HepG2 (cell line): ENCODE measurements at places on chromosomes 3 and 15. TPM values are rescaled to one million over a fixed set of nuclear protein-coding genes. Genes with fewer than 3 reads are reported as not detected.

- H3K36me3 ChIP-seq: no peaks in the 10 kb centered on the region
- no peak overlapping the region for H3K4me3 ChIP-seq
- H3K27ac ChIP-seq: no peak overlapping the region
- DNase-seq: no peak
Measured at GRCh38 chr3:108300103-108300849, 3.9 kb downstream of the HHLA2 start.

DNA sequence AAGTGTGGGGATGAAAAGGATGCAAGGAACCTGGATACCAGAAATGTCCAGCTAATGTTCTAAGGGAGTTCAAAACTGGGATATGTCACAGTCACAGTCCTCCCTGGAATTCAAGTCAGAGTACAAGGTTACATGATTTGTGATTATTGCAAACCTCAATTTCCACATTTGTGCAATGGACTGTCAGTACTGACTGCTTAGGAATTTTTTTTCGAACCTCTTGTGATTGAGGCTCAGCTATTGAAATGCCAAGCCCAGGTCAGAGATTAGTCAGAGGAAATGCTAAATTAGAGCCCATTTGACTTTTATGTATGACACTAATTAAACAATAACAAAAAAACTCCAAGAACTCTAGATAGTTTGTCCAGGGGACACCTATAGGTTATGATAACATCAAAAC is 210.2 kb downstream of the THSD4 start:
- no peaks in the 10 kb centered on the region for H3K36me3 ChIP-seq
- H3K27me3 ChIP-seq: no peaks in the 10 kb centered on the region
- H3K4me3 ChIP-seq: no peak overlapping the region
- no peak for DNase-seq
- H3K27ac ChIP-seq: no peak overlapping the region

DNA sequence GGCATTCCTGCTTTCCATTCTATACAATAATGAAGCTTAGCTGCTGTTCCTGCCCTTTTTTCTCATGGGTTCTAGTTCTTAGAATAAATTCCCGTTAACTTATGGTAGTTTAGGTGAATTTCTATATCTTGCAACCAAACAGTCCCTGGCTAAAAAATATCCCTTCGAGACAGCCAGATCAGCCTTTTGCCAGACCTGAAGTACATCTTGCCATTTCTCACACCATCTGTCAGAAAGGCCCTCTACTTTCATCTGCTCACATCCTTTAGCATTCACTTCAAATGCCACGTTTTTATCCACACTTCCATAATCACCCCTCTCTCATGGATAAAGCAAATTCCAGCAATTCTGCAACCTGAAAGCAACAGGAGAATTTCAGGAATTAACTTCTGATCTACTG is 145.4 kb downstream of the GAP43 start:
- no peaks in the 10 kb centered on the region for H3K36me3 ChIP-seq
- no peaks in the 10 kb centered on the region for H3K27me3 ChIP-seq
- no peak overlapping the region for H3K4me3 ChIP-seq
- H3K4me1 ChIP-seq: no peaks in the 10 kb centered on the region
- no peak overlapping the region for H3K27ac ChIP-seq
- DNase-seq: no peak

Gene MUSTN1
- total RNA-seq: 1.3 and 1.4 TPM in 2 replicates

GRCh38 chr3:143885780-143886427 is 37.6 kb upstream of the SLC9A9 start:
- H3K4me1 ChIP-seq: no peaks in the 10 kb centered on the region
- no peaks in the 10 kb centered on the region for H3K36me3 ChIP-seq
- no peak overlapping the region for H3K4me3 ChIP-seq

DNA sequence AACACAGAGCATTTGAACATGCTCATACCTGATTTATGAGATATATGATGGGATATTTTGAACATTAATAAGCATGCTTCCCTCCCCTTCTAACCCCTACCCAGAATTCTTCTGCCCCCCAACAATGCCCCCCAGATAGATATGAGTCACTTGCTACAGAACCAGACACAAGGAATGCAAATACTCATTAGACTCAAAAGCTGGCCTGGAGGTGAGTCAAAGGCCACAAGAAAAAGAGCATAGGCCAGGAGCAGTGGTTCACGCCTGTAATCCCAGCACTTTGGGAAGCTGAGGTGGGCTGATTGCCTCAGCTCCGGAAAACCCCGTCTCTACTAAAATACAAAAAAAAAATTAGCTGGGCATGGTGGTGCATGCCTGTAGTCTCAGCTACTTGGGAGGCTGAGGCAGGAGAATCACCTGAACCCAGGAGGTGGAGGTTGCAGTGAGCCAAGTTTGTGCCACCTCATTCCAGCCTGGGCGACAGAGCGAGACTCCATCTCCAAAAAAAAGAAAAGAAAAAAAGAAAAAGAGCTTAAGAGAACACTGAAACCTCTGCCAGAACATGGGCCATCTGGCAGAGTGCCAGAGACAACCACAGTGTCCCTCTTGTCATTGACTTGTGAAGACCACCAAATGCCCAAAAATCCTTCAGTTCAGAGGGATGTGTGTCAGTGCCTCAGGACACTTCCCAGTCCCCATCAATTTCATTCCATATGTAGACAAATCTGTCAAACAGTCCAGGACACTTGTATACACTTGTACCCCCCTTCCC is 3.9 kb upstream of the SH3GL3 start:
- no peaks in the 10 kb centered on the region for H3K4me1 ChIP-seq
- DNase-seq: no peak
- 0 out of 2 replicates have a peak, but pooled peaks cover 2% of the 10 kb centered on the region for H3K27me3 ChIP-seq

DNA sequence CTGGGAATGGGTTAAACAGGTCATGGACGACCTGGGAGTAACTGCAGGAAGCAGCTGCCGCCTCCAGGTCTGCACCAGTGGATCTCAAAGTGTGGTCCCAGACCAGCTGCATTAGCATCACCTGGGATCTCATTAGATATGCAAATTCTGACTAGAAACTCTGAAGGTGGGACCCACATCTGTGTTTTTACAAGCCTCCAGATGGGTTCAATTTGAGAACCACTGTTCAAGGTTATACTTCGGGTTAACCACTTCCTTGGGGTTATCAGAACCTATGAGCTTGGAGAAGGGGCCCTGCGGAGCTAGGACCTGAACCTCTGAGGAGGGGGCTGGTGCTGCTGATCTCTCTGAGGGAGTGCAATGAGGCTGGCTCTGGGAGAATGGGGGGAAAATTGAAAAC is 324.8 kb upstream of the CTDSPL start:
- H3K4me3 ChIP-seq: no peak overlapping the region
- no peaks in the 10 kb centered on the region for H3K36me3 ChIP-seq
- no peaks in the 10 kb centered on the region for H3K4me1 ChIP-seq

GRCh38 chr3:64824394-64824909 is 136.7 kb upstream of the ADAMTS9 start:
- H3K4me1 ChIP-seq: no peaks in the 10 kb centered on the region
- no peaks in the 10 kb centered on the region for H3K36me3 ChIP-seq
- no peak overlapping the region for H3K4me3 ChIP-seq
- DNase-seq: no peak
- H3K27me3 ChIP-seq: no peaks in the 10 kb centered on the region

Gene ITIH1
- 9.8 and 12.3 TPM in 2 replicates for total RNA-seq

DNA sequence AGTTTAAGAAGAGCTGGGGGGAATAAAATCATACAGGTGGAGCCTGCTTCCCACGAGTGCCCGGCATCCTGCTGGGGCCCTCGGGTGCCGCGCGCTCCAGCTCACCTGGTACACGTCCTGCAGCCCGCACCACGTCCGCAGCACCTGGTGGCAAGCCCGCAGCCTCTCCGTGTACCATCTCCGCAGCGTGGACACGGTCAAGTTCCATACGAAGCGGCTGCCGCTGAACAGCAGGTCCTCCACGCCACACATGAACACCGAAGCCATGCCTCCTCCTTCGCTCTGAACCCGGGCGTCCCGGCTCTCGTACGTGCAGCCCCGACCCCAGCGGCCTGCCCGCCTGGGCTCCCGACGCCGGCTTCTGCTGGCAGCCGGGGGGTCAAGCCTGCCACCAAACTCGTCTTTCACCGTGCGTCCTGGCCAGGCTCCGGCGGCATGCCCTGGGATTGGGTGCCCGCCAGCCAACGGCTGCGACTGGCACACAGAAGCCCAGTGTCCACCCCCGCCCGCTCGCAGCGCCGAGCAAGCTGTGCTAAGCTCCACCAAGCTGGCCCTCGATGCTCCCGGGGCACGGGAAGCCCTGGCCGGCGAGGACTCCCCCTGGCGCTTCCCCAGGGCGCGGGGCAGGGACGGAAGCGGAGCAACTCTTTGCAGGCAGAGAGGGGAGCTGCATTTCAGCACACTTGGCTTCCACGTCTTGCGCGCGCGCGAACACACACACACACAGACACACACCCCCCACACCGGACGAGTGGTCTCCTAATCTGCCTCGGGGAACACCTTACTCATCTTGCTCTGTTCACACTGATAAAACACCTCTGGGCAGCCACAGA is at the start of gene FRMD4B:
TSS of gene FRMD4B (minus strand) at position 366 of the 833 bp plus-strand sequence. CDS start at position 267, 99 bp downstream.
- no peaks in the 10 kb centered on the region for H3K36me3 ChIP-seq
- H3K27me3 ChIP-seq: peaks cover 4% of the 10 kb centered on the region
- no peak within 1 kb of the TSS for H3K27ac ChIP-seq
- DNase-seq: peak; percentile 3
- peak within 1 kb of the TSS; percentile 58; the same call in 1 of the 2 replicates for H3K4me3 ChIP-seq
- peaks cover 8% of the 10 kb centered on the region; the same call in 1 of the 2 replicates for H3K4me1 ChIP-seq

GRCh38 chr15:81373775-81374395 is at the start of gene TMC3:
TMC3 (minus strand) TSS chr15:81374213; CDS start chr15:81374077, 136 bp downstream.
- no peaks in the 10 kb centered on the region for H3K27me3 ChIP-seq
- DNase-seq: no peak
- no peaks in the 10 kb centered on the region for H3K36me3 ChIP-seq
- no peak within 1 kb of the TSS for H3K27ac ChIP-seq
- H3K4me3 ChIP-seq: no peak within 1 kb of the TSS
- H3K4me1 ChIP-seq: no peaks in the 10 kb centered on the region

GRCh38 chr3:37855363-37855970 is 6.2 kb upstream of the CTDSPL start:
- DNase-seq: peak; percentile 53
- H3K27ac ChIP-seq: no peak overlapping the region
- H3K36me3 ChIP-seq: no peaks in the 10 kb centered on the region
- H3K27me3 ChIP-seq: no peaks in the 10 kb centered on the region

Gene MB21D2
- 1.6 and 2.8 TPM in 2 replicates for total RNA-seq

GRCh38 chr3:187954516-187954872 is 199.5 kb upstream of the LPP start:
- no peaks in the 10 kb centered on the region for H3K36me3 ChIP-seq
- H3K27ac ChIP-seq: no peak overlapping the region
- no peak overlapping the region; the same call in 1 of the 2 replicates for H3K4me3 ChIP-seq

Gene CNTN3
- total RNA-seq: not detected in 2 replicates

DNA sequence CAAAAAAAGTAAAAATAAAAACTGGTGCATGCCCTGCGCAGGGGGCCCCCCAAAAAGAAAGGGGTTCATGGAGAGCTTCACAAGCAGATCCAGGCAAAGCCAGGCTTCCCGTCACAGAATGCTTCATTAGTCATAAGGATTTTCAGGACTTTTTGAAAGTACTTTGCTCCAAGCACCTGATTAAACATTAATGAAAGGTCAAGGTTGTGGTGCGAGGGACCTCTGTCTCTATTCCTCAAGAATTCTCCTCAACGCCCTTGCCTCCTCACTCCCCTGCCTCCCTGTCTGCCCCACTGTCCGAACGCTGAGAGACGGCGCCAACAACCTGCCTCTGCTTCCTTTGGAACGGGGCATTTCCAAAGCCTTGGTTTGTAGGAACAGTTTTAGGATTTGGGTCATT is 240.1 kb upstream of the IGF1R start:
- no peak overlapping the region for H3K27ac ChIP-seq
- DNase-seq: no peak
- no peak overlapping the region for H3K4me3 ChIP-seq
- no peaks in the 10 kb centered on the region for H3K27me3 ChIP-seq
- no peaks in the 10 kb centered on the region for H3K36me3 ChIP-seq
- H3K4me1 ChIP-seq: peaks cover 6% of the 10 kb centered on the region; the same call in 1 of the 2 replicates

DNA sequence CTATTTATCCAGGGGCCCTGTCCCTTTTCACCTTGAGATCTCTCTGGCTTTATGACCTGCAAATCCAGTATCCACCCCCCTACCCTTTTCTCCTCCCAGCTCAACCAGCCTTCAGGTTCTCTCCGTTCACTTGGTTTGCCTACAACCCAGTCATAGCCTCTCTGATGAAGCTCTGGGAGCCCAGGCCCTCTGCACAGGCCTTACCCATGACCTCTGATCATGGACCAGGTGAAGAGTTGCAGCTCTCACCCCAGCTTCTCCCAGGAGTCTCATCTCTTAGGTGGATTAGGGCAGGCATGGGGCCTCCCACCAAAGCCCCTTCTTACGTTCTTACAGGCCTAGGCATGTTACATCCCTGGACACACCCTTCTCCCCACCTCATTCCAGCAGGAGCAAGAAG is 59.8 kb downstream of the EXOG start:
- DNase-seq: no peak
- H3K27ac ChIP-seq: no peak overlapping the region
- H3K4me1 ChIP-seq: no peaks in the 10 kb centered on the region
- no peaks in the 10 kb centered on the region for H3K27me3 ChIP-seq
- no peaks in the 10 kb centered on the region for H3K36me3 ChIP-seq

Gene FETUB
- total RNA-seq: 1.3 and 2.1 TPM in 2 replicates

DNA sequence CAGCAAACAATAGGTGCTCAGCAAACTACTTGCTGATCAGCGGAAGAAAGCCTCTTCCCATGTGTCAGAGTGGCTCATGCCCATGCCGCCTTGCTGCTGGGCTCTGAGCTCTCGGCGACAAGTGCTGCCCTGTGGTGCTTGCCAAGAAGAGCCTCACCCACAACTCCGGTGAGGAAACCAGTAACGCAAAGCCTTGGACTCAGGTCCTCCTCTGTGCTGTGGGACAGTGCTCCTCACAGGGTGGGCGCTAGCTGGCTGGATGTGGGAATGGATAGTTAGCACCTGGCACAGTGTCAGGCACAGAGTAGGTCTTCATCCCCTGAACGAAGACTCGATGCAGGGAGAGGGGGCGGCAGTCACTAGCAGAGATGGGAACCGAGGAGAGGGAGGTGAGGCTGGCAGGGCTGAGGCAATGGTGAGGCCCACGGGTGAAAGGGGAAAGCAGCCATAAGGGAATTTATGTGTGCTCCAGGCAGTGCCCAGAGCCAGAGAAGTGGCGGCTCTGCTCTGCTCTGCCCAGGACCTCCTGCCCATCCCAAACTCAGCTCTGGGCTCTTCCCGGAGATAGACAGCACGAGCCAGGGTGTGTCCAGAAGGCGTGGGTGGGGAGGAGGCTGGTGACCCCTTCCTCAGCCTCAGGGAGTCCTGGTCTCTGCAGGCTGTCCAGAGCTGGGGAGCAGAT is 55.7 kb downstream of the IQSEC1 start:
- no peaks in the 10 kb centered on the region for H3K4me1 ChIP-seq
- H3K36me3 ChIP-seq: no peaks in the 10 kb centered on the region
- H3K4me3 ChIP-seq: no peak overlapping the region
- H3K27ac ChIP-seq: no peak overlapping the region

DNA sequence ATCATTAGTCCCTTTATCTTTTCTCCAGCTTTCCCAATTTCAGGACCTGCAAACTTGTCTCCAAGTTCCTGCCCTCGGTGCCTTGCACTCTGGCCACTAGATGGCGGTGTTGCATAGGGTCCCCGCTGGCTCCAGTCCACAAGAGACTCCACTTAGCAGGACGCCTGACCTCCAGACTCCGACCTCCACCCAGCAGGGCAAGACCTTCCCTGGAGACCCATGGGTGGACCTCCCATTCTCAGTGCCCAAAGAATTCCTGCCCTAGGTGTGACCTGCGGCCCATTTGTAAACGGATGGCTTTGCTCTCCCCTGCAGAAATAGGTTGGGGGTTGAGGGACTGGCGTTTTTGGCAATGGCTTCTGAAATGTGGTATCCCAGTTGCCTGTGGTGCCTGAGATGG is 82.6 kb downstream of the LSM3 start:
- H3K27ac ChIP-seq: no peak overlapping the region
- peak; percentile 61 for DNase-seq
- H3K36me3 ChIP-seq: no peaks in the 10 kb centered on the region
- H3K4me1 ChIP-seq: peaks cover 6% of the 10 kb centered on the region
